Stimulated activated CD4-positive, alpha-beta T cell treated with anti-CD3 and anti-CD28 coated beads, Interleukin-4, amount 100 ng/mL, for 1 hour (primary cell): ENCODE measurements at places on chromosomes 3 and 15.

GRCh38 chr15:52438047-52438446 lies 90.6 kb downstream of the MYO5A start:
- no peak for DNase-seq

DNA sequence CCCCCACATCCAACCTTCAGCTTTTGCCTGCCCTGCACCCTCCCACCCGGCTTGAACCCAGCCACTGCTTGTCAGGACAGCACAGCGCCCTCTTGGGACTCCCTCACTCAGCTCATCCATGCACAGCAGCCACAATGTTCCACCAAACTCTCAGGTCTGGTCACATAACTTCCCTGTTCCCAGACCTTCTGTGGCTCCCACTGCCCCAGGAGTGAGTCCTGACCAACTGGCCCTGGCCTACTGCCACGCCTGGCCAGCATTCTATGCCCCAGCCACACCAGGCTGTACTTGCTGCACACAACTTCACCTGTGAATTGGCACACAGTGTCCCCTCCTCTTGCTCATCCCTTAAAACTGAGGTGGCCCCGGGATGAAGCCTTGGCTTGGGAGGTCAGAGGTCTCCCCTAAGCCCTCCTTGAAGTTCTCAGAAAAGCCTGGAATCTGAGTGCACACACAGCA lies 21.0 kb downstream of the PLXNB1 start:
- no peak for DNase-seq

GRCh38 chr15:41487381-41487780 lies 6.3 kb upstream of the ITPKA start:
- DNase-seq, result no peak

DNA sequence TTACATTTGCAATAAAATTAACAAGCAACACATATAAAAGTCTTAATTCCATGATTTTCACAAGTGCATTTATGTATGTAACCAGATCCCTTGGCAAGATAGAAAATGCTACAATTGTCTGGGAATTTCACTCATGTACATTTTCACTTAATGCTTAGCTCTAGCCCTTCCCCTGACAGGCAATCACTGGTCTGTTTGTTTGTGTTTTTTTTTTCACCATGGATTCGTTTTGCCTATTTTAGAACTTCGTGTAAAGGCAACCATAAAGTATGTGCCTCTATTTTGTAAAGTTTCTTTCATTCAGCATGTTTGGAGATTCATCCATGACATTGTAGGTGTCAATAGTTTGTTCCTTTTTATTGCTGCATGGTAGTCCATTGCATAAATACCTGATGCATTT lies 260.9 kb upstream of the SLCO3A1 start:
- DNase-seq, result no peak
